Lower lobe of right lung (tissue), 2 donors: ENCODE measurements at places on chromosomes 6 and 20. TPM values are rescaled to one million over a fixed set of nuclear protein-coding genes. Genes with fewer than 3 reads are reported as not detected.

DNA sequence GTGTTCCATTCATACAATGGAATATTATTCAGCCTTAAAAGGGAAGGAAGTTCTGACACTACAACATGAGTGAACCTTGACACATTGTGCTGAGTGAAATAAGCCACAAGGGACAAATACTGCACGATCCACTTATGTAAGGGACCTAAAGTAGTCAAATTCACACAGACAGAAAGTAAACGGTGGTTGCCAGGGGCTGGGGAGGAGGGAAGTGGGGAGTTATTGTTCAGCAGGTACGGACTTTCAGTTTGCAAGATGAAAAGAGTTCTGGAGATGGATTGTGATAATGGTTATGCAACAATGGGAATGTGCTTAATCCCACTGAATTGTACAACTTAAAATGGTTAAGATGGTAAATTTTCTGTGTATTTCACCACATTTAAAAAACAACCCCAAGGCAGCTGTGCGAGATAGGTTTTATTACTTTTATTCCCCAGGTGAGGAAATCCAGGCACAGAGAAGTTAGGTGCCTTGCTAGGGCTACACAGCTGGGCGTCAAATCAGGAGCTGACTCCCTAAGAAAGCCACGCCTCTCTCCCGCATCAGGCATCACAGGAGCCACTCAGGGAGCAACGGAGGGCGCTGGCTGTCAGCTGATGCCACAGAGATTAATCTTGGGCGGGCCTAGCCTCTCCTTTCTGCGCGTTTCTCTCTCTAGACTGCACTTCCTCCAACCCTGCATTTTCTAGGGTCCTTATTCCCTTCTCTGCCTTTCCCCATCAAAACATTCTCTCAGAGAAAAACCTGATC is 9.3 kb upstream of the TRAF3IP2 start:
- H3K27ac ChIP-seq = no peak overlapping the region
- H3K4me3 ChIP-seq = no peak overlapping the region
- peak; percentile 70 for DNase-seq
- no peaks in the 10 kb centered on the region for H3K36me3 ChIP-seq
- H3K27me3 ChIP-seq = no peaks in the 10 kb centered on the region
- H3K4me1 ChIP-seq = peaks cover 13% of the 10 kb centered on the region

DNA sequence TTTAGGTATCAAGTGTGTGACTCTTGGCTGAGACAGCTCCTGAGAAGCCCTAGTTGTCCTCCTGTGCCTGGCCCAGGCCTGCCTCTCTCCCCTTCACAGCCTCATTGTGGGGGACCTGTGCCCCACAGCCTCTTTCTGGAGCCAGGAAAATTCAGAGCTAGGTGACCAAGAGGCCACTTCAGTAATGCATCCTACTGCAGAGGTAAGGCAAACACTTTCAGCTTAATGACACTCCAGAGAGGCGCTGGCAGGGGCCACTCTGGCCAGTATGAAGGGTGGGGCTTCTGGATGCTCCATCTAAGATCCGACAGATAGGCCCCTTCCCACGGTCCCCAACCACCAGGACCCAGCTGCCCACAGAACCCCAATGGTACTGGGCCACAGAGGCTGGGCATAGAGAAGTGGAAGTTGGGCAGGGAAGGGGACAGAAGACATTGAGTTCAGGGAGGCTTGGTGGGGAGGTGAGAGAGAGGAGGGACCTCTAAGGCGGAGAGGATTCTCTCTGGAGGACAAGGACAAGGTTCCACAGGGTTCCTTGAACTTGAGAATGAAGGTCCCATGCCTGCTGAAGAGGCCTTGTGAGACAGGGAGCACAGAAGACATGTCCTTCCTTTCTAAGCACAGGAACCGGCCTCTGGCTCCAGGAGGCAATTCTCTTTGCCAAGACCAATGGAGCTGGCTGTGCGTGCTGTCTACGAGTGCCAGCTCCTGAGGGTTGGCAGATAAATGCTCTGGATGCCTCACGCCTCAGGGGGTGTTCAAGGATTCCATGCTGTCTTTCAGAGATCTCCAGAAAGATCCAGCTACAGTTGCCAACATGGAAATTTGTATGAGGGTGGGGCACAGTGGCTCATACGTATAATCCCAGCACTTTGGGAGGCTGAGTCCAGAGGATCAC is 46.4 kb upstream of the TGM2 start:
- H3K27me3 ChIP-seq = no peaks in the 10 kb centered on the region
- no peak for DNase-seq
- H3K27ac ChIP-seq = no peak overlapping the region
- H3K4me1 ChIP-seq = no peaks in the 10 kb centered on the region
- no peaks in the 10 kb centered on the region for H3K36me3 ChIP-seq

DNA sequence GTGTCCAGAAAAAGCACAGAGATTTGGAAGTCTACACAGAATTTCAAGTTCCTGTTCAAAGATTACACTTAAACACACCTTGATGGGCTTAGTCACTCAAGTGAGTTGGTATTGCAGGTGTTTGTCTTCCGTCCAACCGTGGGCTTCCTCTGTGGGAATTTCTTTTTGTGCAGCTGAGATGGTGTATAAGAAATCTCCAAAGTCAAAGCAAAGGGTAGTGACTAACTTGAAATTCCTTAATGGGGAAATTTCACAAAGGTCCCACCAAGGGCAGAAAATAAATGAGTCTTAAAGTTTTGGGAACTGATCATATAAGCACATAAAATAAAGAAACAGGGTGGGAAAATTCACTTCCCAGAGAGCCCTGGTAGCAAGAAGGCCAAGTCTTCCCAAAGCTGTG is 102.0 kb upstream of the TNFAIP3 start:
- H3K4me3 ChIP-seq = no peak overlapping the region
- no peak for DNase-seq
- H3K36me3 ChIP-seq = no peaks in the 10 kb centered on the region

DNA sequence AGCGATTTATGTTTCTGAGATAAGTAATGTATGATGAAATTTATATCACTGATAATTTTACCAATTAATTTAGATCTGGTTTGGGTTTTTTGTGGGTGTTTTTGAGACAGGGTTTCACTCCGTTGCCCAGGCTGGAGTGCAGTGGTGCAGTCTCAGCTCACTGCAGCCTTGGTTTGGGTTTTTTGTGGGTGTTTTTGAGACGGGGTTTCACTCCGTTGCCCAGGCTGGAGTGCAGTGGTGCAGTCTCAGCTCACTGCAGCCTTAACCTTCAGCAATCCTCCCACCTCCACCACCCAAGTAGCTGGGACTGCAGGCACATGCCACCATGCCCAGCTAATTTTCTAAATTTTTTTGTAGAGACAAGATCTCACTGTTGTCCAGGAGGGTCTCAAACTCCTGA is 13.0 kb downstream of the MRS2 start:
- no peaks in the 10 kb centered on the region for H3K27me3 ChIP-seq
- no peak for DNase-seq
- no peaks in the 10 kb centered on the region for H3K4me1 ChIP-seq
- H3K27ac ChIP-seq = no peak overlapping the region

The DDR1 gene
- total RNA-seq = 80.9 TPM

The RWDD1 gene
- 35.9 TPM for total RNA-seq
